ENCODE measurements at places on chromosomes 2 and 18.

GRCh38 chr18:56747032-56747658 lies 96.0 kb downstream of the WDR7 start:
- no peak for DNase-seq

DNA sequence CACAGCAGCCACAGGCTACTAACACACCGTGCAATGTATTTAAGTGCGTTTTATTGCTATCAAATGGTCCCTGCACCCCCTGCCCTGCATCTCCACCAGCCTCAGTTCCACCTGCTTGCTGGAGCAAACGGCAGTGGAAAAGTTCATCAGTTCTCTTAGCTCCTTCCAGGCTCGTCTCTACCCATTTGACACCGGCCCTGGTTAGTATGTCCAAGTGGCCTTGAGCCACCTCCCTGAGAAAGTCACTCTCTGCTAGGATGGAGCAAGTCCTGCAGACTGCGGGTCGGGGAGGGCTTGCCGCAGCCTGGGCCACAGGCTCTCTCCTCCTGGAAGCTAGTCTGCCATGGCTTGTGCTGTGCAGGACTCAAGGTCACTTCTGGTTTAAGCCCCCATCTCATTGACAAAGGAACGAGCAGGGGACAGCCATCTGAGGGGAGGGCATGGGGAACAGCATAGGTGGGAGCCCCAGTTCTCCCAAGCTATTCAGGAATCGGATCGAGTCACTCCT lies 74.9 kb downstream of the RHOB start:
- DNase-seq: no peak

GRCh38 chr2:46737577-46737976 lies 178.0 kb downstream of the MCFD2 start:
- DNase-seq: peak; percentile 80

DNA sequence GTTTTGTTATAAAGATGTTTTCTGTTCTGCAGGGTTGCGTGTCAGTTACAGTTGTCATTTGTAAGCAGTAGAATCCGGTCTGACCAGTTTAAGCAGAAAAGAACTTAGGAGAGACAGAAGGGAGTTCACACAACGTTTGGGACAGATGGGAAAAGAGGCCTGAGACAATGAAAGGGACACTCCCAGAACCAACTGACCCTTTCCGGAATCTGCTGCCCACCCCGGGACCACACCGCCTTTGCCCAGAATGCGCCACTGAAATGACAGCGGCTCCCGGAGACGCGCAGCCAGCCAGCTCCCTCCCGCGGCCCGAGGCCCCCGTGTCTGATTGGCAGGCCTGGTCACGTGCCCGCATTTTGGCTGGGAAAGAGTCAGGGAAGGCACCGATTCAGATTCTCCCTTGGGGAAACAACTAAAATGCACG lies 244.6 kb downstream of the BCL2 start:
- DNase-seq: peak; percentile 16

GRCh38 chr2:84969511-84970209 lies 1.3 kb upstream of the KCMF1 start:
- DNase-seq: peak; percentile 31

- peak; percentile 24 for DNase-seq
Measured at GRCh38 chr2:235793163-235793752, 299.4 kb downstream of the AGAP1 start.

- DNase-seq: no peak
Measured at GRCh38 chr18:27871726-27872125, 305.2 kb downstream of the CDH2 start.

DNA sequence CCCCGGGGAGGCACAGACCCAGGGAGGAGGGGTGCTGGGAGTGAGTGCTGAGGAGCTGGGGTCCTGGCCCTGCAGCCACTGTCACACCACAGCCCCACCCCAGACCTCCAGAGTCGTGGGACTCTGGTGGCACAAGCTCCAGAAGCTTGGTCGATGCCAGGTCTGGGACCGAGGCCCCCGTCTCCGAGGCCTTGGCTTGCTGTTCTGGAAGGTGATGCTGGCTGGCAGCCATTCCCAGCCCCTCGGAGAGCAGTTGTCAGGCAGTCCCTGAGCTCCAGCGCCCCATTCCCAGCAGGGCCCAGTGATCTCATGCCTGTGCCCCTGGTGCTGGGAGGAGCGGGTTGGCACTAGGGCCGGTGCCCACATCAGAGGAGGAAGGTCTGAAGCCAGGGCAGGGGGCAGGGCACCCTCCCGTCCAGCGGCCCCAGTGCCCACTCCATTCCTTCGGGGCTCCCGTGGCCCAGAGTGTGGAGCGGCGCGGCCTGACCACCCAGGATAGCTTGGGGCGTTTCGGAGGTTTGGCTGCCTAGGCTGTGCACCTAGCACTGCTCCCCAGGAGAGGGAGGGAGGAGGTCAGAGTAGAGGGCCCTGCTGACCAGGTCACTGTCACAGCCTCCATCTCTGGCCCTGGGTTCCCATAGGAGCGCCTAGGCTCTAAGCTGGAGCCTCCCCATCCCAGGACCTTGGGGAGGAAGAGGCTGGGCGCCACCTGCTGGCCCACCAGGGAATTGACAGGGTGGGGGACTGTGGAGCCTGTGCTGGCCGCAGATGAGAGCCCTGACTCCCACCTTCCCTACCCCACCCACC lies 16.8 kb upstream of the ALPI start:
- no peak for DNase-seq

DNA sequence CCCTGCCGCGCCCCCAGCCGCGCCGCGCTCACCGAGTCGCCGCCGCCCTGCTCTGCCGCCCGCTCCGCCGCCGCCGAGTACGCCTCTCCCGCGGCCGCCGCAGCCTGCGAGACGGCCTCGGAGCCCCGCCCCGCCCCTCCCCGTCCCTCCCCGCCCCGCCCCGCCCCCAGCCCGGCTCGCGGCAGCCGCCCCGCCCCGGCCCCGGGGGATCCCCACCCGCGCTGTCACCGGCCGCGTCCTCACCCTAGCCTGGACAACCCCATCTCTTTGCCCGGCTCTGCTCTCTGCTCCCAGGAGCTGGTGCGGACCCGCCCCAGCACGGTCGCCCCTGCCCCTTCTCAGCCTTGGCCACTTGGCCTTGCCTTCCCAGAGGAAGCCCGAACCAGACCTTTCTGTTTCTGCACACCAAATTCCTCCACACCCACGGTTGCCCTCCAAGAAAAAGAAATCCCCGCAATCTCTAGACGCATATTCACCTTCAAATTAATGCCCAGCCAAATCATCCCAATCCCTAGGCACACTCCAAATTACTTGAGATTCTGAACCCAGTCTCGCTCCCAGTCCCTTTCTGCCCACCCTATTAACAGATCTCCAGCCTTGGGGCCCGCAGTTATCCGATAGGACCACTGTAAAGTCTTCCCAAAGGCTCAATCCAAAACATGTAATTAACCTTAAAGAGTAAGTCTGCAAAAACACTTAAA lies at the start of gene CYRIA:
Gene CYRIA, minus strand, starts transcription at position 87 of the 701 bp plus-strand sequence. CDS start 77,715 bp downstream, outside the sequence.
- no peak for DNase-seq
